Gastrocnemius medialis (tissue), 4 donors: ENCODE measurements at places on chromosomes 5 and 9.

GRCh38 chr9:98805506-98806272, 1.8 kb upstream of the GALNT12 start:
- no peak for DNase-seq

- no peak for DNase-seq
Observed at GRCh38 chr5:119019501-119019900, 31.2 kb upstream of the DTWD2 start.

DNA sequence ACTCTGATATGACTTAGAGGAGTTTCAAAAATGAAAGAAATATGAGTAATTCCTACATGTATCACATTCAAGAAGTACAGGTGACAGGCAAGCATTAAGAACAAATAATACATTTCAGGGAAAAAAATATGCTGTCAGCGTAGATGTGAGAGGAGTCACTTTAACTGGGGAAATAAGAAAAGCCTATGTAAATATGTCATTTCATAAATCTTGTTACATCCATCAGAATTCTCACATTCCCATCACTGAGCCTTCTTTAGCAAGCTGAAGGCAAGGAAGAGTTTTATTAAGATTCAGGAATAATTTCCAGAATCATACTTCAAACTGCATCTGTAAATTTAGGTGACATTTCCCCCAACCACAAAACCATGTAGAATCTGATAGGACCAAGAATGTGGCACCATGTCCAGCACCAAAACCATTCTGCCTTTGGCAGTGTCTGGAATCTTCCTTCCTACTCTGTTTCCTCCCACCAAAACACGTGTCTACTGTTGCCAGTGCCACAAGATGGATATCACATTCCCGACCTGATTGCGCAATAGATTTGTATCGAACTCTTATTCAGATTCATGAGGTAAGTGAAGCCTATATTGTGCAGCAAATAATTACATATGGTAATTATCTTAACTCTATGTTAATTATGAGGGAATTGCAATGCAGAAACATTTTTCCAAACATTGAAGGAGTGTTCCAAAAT, 690.9 kb downstream of the ISL1 start:
- no peak for DNase-seq

GRCh38 chr9:79603222-79603920, 31.6 kb downstream of the TLE4 start:
- DNase-seq, result no peak

DNA sequence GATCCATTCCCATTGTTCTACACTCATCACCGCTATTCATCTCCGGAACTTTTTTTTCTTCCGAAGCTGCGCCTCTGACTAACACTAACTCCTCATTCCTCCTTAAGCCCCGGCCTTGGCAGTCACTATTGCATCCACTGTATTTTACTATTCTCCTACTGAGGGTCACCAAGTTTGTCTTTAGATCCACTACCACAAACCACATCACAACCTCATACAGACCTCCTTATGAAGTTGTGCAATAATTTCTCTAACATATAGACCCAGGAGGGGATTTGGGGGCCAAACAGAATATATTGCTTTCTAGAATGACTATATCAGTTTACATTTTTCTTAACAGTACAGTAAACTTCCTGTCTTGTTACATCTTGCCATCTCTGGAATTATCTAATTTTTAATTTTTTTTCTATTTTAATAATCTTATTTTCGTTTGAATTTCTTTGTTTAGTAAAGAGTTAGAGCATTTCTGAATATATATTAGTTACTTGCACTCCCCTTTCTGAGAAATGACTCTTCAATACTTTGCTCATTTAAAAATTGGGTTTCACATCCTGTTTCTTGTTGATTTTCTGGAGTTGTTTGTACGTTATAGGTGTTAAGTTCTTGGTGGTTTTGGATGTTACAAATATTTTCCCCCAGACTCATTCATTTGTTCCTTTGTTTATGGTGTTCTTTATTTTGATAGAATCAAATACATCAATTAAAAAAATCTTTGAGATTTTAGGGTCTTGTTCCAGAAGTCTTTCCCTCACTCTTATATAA, 37.1 kb downstream of the DMRT2 start:
- DNase-seq, result no peak

DNA sequence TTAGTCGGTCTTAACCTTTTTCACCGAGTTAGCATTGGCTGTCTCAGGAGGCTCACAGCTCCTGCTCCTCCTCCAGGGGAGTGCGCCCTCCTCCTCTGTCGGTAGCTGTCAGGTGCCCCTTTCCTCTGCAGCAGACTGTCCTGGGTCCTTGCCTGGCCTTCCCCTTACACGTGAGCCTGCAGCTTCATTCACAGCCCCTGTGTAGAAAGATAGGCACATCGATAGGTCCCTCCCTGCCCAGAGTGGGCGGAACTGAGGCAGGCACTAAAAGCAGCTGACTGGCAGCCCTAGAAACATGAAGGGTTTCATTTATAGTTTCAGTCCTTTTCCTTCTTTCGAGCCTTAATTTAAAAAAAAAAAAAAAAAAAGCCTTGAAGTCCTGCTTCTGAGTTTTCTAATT, 17.2 kb downstream of the TENT4A start:
- no peak for DNase-seq

DNA sequence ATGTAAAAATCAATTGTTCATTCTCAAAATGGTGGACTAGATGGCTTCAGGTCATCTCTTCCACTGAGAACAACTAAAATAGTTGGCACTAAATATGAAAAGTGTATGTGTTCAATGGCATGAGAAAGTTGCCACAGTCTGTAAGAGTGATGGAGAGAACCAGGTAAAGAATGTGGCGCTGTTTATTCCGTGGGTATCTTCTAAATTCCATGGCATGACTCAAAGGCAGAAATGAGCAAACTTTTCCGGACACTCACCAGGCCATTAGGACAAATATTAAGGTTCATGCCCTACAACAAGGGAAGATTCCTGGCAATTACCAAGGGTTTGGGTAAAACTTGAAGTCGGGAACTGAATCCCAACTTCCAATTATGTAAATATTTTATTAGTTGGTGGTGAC, 825.4 kb upstream of the CDH6 start:
- DNase-seq, result no peak

DNA sequence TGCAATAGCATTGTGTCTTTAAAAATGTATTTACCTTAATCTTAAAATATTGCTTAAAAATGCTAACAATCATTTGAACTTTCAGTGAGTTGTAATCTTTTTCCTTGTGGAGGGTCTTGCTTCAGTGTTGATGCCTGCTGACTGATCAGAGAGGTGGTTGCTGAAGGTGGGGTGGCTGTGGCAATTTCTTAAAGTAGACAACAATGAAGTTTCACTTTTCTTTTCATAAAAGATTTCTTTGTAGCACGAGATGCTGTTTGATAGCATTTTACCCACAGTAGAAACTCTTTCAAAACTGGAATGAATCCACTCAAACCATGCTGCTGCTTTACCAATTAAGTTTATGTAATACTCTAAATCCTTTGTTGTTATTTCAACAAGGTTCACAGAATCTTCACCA, 50.8 kb downstream of the NR3C1 start:
- DNase-seq, result no peak

- no peak for DNase-seq
Observed at GRCh38 chr9:121019273-121019672, 30.8 kb downstream of the C5 start.

GRCh38 chr5:43416803-43417394, 4.7 kb upstream of the CCL28 start:
- DNase-seq, result no peak
